Stimulated activated CD4-positive, alpha-beta T cell treated with anti-CD3 and anti-CD28 coated beads, Interleukin-1b, Interleukin-23, amount 100 ng/mL, for 1 hour (primary cell): ENCODE measurements at places on chromosomes 4 and X.

- no peak for DNase-seq
These were observed 84.3 kb downstream of the FHDC1 start for GRCh38 chr4:153020457-153020856.

- no peak for DNase-seq
These were observed 65.6 kb downstream of the USO1 start for GRCh38 chr4:75790024-75790423.

DNA sequence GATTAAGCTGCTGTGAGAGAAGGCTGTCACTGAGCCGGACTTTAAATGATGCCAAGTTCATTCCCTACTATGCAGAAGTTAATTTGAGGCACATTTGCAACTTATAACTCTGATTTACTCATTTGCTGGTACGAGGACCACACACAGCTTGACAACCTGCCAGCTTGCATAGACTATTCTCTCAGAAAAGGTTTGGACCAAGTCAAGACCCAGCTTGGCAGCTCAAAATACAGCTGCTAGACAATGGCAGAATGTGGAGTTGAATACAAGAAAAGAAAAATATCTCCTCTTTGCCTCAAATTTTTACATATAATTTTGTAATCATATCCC, 338.9 kb downstream of the DHX15 start:
- DNase-seq: no peak

- no peak for DNase-seq
These were observed 342.9 kb downstream of the MAGEB5 start for GRCh38 chrX:26558719-26559386.

GRCh38 chrX:140766024-140766611, 56.6 kb downstream of the LINC00632 start:
- no peak for DNase-seq

- DNase-seq: no peak
These were observed 914.5 kb downstream of the NLGN4X start for GRCh38 chrX:5314148-5314547.

GRCh38 chr4:56247646-56248045, 139.6 kb downstream of the AASDH start:
- no peak for DNase-seq

DNA sequence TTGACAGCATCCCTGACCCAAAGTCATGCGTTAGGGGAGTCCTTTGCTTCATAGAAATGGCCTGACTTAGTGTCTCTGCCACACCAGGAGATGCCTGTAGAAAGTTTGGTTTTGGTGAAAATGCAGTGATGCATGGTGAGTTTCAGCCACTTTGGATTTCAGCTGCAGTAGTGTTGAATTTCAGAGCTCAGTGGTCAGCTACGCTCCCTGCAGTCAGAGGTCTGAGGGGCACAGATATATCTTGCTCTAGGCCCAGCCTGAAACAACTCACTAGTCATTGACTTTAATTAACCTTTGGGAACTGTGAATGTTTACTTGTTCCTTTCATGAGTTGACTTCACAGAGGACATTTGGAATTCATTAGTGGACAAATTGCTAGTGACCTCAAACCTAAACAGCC, 17.5 kb downstream of the RBMX2 start:
- DNase-seq: no peak

DNA sequence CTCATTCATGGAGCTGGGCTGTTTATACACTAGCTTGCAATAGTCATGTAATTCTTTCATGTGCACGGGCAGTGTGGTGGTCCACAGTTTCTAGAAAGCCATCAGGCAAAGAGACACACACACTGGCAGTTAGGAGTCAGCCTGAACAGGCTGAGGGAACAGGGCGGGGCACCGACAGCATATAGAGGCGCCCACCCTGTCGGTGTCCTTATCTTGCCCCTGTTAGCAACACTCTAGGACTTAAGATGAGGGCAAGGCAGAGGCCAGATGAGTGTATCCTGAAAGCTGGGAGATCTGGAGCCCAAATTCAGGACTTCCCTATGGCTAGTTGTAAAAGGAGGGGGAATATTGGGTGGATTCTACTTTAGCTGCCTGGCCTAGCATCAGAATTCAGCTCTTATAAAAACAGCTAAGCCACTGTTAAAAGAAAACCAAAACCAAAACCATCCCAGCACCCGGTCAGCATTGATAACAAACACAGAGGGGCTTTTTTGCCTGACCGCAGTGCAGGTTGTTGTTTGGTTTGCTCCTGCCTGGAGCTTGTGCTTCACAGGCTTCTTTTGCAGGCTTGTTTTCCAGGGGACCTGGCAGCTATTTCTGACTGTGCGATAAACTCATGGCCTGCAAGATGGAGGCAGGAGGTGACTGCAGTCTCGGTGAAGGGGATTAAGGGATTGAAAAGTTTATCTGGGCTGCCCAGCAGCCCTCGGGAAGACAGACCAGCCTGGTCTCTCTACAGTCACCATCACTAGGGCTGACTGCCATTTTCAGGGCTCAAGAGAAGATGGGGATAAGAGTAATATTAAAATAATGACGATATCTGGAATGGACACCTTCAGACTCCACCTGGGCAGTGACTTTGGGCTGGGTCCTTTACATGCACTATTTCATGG, 638.9 kb downstream of the MID1IP1 start:
- DNase-seq: no peak

GRCh38 chrX:118360429-118361125, 14.7 kb downstream of the WDR44 start:
- DNase-seq: no peak

GRCh38 chrX:77977095-77977494, 7.7 kb upstream of the PGAM4 start:
- DNase-seq: no peak

DNA sequence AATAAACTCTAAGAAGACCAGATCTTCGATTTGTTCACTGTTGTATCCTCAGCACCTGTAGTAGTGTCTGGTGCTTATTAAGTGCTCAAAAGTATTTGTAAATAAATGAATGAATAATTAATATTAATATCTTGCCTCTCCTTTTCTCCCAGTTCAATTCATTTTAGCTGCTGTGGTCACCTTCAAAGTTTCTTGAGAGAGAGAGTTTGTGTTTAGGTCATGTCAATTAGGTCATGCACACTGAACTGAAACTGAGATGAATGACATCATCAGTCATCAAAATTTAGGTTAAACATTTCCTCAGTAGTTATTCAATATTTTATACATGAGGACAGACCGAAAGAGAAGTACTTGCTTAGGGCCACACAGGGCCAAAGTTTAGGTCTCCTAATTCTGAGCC, 73.5 kb downstream of the ANXA3 start:
- DNase-seq: no peak

- no peak for DNase-seq
These were observed 521.9 kb upstream of the BOD1L1 start for GRCh38 chr4:14149176-14150053.

DNA sequence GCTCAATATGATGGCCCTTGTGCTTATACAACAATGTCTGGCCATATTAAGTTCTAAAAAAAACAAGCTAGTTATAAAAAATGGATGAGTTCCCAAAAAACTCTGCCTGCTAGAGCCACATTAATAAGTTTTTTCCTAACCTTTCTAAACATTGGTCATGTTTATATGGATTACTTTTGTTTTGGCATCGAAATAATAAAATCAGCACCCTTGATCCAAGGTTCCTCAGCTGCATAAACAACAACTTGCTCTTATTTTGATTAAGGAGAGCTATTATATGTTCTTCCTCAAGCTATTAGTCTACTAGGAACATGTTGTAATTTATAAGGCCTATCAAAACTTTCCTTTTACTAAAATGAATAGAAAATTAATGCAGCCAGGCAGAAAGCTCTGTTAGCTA, 48.4 kb downstream of the UNC5C start:
- DNase-seq: no peak

GRCh38 chr4:15729910-15730533, 27.2 kb downstream of the BST1 start:
- DNase-seq: no peak

DNA sequence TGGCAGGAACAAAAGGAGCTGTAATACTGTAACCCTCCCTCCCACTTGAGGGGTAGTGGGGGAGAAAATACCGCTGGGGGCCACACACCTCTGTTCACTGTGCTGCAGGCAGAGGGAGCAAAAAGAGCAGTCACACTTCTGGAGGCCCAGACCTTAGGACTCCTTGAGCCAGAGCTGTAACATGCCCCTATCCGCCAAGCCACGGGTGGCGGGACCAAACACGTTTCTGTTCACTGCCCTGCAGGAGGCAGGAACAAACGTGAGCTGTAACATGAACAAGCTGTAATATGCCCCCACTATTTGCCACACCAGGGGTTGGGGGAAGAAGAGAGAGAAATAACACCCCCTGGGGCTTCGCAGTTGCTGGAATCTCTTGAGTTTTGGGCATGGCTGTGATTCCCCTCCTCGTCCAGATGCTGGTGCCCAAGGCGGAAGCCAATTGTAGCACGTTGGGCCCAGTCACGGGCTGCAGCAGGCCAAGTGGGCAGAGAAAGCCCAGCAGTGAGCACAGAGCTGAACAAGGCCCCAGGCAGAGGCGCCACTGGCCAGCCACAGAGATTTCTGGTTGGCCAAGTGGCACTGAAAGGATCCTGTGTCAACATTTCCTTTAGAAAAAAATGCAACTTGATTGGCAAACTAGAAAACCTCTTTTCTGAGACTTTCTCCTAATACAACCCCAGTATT, 509.7 kb downstream of the INPP4B start:
- DNase-seq: no peak

DNA sequence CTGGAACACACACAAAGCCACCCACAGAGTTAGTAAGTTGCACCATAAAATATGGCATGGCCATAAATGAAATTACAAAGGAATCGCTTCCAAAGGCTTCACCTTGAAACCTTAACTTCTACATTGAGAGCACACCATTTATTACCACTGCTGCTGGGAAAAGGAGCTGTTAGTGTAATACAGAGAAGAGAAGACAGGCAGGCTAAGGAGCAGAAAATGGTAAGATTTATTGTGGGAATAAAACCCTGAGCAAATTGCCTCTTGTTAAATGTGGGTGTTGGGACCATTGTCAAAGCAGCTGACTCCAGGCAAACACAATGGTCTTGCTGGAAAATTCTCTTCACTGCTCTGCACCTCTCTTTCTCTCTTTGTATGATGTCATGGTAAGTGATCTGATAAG, 79.2 kb upstream of the NHS start:
- no peak for DNase-seq

DNA sequence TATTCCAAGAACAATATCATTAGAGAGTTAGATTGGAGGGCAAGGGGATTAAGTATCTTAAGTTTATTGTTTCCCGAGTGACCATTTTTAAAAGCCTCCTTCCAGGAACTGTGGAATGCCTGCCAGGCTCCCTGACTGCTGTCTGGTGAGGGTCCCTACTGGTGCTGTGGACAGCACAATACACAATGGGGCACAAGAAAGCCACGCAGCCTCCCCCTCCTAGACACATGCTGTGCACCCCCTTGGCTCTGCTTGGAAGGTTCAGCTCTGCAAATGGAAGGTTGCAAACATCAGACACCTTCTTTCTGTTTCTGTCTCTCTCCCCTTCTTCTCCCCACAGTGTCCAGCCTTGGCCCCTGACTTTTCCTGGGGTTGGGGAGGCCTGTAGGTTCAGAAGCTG, 153.2 kb downstream of the SHROOM3 start:
- DNase-seq: no peak

DNA sequence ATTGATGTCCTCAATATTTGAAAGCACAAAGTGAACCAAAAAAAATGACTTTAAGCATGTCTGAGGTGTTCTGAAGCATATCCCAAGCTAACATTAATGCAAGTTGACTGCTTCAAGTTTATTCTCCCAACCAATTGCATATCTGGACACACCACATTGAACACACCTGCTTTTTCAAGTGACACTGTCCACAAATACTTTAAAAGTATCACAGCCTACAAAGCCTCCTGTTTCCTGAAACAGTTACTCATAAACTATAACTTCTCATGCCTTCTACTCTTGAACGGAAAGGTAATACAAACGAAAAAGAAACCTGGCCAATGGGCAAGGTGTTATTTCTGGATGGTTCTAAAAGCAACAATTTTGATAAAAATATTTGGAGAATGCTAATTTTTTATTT, 1.1 kb downstream of the CDKL2 start:
- no peak for DNase-seq

- no peak for DNase-seq
These were observed 76.8 kb upstream of the RBMXL3 start for GRCh38 chrX:115112411-115112810.

DNA sequence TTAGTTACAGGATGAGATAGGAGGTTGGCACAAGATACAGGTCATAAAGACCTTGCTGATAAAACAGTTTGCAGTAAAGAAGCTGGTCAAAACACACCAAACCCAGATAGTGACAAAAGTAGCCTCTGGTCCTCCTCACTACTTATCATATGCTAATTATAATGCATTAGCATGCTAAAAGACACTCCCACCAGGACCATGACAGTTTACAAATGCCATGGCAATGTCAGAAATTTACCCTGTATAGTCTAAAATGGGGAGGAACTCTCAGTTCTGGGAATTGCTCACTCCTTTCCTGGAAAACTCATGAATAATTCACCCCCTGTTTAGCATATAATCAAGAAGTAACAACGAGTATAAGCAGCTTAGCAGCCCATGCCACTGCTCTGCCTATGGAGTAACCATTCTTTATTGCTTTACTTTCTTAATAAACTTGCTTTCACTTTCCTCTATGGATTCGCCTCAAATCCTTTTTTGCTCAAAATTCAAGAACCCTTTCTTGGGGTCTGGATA, 1254.4 kb downstream of the PCDH7 start:
- no peak for DNase-seq

DNA sequence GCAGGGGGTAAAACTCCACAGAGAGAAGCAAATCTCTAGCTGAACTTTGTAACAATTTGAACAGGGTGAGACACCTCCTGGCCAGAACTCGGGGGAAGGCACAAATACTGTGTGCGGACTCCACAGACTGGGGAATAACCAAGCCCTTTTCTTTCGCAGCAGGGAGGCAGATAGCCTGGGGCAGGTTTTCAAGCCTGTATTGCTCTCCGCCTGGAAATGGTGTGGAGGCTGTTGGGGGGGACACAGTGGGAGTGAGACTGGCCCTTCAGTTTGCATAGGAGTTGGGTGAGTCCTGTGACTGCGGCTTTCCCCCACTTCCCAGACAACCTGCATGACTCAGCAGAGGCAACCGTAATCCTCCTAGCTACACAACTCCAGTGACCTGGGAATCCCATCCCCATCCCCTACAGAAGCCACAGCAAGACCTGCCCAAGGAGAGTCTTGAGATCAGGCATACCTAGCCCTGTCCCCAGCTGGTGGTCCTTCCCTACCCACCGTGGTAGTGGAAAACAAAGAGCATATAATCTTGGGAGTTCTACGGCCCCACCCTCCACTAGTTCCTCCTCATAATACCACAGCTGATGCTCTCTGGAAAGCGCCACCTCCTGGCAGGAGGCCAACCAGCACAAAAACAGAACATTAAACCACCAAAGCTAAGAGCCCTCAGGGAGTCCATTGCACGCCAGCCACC, 12.9 kb upstream of the SMPX start:
- DNase-seq: no peak

DNA sequence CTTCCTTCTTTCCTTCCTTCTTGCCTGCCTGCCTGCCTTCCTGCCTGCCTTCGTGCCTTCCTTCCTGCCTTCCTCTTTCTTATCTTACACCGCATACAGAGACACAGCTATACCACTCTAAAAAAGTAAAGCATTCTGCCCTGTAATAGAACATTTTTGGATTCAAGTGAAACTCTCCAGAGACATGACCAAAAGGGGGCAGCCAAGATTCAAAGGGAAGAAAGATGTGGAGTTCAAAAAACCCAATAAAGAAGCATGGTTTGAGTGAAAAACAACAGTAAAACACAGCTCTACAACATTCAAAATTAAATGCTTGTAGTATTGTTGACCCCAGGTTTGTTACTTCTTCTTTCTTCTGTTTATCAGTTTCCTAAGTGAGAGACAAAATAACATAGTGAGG, 914.9 kb upstream of the PCDH7 start:
- DNase-seq: no peak
